ENCODE measurements at places on chromosomes 11 and 22.

DNA sequence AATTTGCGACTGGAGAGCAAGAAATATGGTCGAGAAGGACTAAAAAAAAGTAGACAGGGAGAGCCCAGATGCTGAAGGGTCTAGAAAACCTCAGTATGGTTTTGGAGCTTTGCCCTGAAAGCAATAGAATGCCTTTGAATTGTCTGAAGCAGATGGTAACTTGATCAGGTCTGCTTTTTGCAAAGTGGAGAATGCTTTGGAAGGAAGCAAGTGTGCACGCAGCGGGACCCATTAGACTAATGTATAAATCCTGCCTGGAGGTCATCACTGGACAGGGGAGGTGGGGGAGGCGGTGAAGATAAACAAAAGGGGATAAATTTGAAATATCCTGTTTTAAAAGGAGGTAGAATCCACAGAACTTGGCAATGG lies 757 bp upstream of the HINFP start:
- DNase-seq = no peak

GRCh38 chr22:43289976-43290721 lies 53.0 kb downstream of the SCUBE1 start:
- no peak for DNase-seq

- no peak for DNase-seq
These were observed 229.0 kb upstream of the ZC3H12C start for GRCh38 chr11:109864151-109864661.

DNA sequence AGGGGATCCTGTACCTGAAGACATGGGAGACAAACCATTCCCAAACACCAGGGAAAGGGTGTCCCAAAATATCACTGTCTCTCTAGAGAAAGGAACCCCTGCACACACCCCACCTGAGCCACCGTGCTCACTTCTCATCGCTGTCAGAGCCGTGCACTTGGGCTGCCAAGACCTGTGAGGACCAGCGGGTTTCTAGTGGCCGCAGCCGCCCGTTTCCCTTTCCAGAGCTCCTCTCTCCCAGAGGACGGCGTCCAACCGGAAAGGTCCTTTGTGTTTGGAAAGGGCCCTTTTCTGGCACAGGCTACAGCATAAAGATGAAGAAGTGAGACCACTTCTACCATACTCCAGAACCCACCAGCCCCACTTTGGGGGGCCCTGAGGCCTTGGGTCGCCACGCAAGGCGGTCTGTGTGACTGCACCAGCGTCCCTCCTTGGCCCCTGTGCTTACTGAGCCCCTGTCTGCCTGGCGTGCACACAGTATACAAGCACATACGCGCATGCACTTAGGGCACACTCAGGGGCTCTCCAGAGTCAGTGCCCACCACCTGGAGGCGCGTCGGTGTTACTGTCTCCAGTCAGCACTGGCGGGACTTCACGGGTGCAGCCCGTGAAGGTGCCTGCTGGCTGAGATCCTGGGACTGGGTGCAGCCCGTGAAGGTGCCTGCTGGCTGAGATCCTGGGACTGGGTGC lies 381.8 kb downstream of the TBC1D22A start:
- no peak for DNase-seq

- DNase-seq = no peak
These were observed 42.1 kb upstream of the GNB1L start for GRCh38 chr22:19896665-19897355.

DNA sequence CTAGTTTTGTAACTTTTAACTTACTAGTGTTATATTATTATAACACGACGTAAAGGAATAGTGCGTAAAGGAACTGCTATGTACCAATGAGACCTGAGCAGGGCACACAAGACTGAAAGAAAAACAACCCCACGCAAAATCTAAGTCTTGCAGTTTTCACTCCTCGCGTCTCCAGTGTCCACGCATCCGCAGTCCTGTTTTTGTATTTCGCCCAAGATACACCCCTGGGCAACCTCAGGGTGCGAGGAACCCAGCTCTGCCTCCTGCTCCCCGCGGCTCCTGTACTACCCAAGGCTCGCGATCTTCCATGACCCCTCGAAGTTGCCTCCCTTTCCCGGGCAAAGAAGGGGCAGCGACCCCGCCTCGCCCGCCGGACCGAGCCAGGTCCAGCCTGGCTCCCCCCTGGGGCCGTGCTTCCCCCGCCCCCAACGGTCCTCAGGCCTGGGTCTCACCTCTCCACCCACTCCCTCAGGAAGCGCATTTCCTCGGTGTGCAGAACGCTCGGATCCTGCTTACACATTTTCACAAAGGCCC lies 393 bp downstream of the ST13 start:
- DNase-seq = peak; percentile 9

GRCh38 chr11:64245797-64246620 lies 734 bp downstream of the PPP1R14B start:
- DNase-seq = peak; percentile 89

GRCh38 chr11:5274395-5274794 lies 4.7 kb upstream of the HBE1 start:
- DNase-seq = no peak

GRCh38 chr22:37973271-37974170 lies 10.8 kb downstream of the SOX10 start:
- no peak for DNase-seq

GRCh38 chr11:81197396-81197795 lies 1536.3 kb downstream of the FAM181B start:
- no peak for DNase-seq

DNA sequence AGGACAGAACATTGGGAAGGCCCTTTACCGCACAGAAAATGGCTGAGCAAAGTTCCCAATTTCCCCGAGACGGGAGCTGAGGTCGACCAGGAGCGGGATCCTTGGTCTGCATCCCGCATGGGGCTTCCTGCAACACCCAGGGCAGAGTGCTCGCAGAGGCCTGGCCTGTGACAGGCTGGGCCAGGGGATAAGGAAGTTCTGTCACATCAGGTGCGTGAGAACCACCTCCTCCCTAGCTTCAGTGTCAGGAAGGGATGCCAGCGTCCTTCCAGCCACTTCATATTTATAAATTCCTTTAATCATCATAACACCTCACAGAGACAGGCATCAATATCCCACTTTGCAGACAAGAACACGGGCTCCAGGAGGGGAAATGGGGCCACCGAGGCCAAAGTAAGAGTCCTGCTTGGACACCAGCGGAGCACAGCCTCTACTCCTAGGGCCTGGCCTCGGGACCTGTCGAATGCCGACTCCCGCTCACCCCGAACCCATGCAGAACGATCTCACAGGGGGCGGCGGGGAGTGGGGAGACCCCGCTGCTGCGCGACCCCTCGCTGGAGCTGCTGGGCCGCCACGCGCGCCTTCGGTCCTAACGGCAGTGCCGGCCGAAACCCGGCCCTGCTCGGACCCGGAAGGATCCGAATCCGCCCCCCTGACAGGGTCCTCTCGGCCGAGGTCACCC lies 532 bp downstream of the BET1L start:
- no peak for DNase-seq

DNA sequence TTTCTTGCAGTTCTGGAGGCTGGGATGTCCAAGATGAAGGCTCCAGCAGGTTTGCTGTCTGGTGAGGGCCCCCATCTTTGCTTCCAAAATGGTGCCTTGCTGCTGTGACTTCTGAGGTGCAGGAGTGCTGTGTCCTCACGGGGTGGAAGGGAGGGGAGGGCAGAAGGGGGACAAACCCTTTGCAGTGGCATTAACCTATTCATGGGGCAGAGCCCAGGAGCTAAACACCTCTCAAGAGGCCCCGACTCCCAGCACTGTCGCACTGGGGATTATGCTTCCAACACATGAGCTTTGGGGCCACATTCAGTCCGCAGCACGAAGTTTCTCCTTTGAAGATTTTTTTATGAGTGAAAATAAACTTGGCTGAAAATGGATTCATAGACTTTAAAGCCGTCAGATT lies 25.5 kb upstream of the OSBPL5 start:
- no peak for DNase-seq

GRCh38 chr11:125903711-125904659 lies at the start of gene DDX25:
Gene DDX25, plus strand, starts transcription at chr11:125904508. Its CDS starts 10 bp downstream, at chr11:125904518.
- DNase-seq = no peak

Measured in SW480 (cell line).